HS-27A (cell line): ENCODE measurements at places on chromosomes 7 and 10.

DNA sequence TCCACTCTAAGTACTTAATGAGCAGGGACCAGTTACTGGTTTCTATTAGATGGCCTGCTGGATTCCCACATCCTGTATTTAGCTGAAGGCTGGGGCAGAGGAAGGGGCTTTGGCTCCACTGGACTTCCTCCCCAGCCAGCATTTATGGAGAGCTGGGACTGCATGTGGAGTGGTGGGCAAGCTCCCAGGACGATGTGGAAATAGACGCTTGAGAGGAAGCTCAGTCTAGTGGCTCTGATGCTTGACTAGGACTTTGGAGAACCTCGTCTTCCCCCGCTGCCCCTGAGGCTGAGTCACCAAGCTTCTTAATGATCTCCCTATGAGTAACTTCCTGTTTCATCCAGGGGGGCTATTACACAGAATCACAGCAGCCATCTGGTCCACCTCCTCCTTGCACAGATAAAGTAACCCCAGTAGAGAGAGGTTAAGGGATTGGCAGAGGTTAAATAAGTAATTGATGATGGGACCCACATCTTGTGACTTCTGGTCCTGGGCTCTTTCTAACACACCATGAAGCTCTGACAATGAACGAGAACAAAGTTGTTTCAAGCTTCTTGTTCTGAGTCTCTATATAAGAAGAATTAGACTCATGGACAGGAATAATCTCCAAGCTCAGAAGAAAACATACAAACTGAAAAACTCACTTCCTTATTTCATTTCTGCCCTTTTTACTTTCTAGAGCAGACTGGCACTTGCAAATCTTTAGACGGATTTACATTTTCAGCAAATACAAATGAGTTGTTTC lies 126.2 kb downstream of the PRPF18 start:
- peak; percentile 72 for DNase-seq

GRCh38 chr10:62426086-62426485 lies 51.9 kb downstream of the ZNF365 start:
- no peak for DNase-seq

GRCh38 chr7:75996476-75996875 lies 2.1 kb upstream of the TMEM120A start:
- no peak for DNase-seq

DNA sequence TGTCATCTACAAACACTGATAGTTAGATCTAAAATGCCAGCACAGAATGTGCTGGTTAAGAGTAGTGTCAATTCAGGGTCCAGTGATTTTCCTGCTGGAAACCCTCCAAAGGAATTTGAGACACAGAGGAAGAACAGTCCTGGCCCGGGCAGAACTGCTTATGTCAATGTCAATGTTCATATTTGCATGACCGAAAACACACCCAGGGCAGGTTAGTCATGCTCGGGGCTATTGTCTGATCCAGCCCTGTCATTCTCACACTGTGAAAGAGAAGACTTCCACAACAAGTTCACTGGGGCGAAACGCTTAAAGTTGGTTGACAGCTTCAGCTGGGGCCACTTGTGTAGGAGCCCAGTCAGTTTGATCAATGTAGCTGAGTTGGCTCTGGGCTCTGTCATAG lies 139.3 kb downstream of the C1GALT1 start:
- no peak for DNase-seq
